ENCODE measurements at places on chromosomes 3 and 15. TPM values are rescaled to one million over a fixed set of nuclear protein-coding genes. Genes with fewer than 3 reads are reported as not detected.

Gene AADACL2
- polyA plus RNA-seq = 0.01 TPM

Gene MST1
- 464 TPM for polyA plus RNA-seq

Gene KNG1
- 5.1 TPM for polyA plus RNA-seq

Gene LRRN1
- 28.2 TPM for polyA plus RNA-seq

GRCh38 chr15:39151545-39151944 lies 429.3 kb upstream of the THBS1 start:
- no peak for DNase-seq
- no peaks in the 10 kb centered on the region for H3K36me3 ChIP-seq
- peaks cover 14% of the 10 kb centered on the region for H3K4me1 ChIP-seq
- no peak overlapping the region for H3K27ac ChIP-seq
